WTC11 (cell line): ENCODE measurements at places on chromosomes 13 and 19.

DNA sequence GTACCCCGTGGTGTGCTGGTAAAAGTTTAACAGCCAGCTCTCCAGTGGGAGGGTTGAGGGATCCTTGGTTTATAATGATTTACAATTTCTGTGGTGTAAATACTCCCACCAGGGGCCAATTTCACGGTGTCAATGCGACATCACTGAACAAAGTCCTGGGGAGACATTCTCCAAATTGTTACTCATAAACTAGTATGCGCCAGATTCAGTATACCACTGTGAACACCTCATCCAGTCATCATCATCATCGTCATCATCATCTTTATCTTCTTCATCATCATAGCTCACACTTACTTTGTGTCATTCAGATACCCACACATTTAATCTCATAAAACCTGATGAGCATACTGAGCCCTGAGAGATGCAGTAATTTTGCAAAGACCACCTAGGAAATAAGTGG, 17.2 kb upstream of the TNFSF14 start:
- no peak for DNase-seq

- DNase-seq = peak; percentile 96
Observed at GRCh38 chr19:50266896-50267295, 62.3 kb downstream of the KCNC3 start.

DNA sequence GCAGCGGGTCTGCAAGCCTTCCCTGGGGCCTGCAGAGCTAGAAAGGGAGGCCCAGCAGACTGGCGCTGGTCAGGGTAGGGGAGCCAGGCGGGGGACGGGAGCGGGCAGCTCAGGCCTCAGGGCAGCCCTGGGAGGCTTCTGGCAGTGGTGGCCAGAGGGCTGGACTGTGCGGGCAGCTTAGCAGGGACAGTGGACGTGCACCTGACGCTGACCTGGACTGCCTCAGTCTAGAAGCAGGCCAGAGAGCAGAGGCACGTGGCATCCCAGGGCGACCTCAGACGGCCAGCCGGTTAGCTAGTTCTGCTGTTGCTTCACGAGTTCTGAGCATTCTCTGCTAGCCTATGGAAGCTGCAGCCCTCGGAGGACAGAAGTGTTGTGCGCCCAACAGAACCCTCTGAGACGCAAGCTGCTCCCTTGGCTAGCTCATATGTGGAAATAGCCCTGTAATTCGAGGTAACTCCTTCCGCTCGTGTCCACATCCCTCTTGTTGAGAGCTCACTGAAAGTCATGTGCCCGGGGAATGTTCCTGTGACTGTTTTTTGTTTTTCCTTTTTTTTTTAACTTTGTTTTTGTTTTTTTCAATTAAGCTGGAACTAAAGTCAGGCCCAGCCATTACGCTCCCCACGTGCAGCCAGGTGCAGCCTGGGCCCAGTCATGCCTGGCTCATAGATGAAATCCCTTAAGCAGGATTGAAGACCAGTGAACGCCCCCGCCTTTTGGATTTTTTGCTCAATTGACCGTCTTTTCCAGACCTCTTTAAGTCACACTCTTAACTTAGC, 1.9 kb upstream of the FAM174C start:
- no peak for DNase-seq

DNA sequence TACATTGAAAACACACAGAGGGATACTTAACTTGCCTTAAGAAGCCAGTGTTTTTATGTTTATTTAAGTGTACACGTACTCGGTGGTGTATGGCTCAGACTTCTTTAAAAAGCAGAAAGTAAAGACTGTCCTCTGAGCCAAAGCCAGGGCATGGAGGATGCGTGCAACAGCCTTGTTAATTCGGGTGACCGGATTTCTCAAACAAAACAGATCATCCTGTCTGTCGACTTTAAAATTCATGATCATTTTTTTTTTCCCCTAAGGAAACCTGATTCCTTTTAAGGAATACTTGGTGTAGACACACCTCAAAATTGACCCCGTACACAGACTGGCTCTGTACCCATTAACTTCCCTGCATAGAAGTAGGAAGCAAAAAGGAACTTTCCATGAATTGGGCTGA, 124.7 kb upstream of the RNF113B start:
- DNase-seq = no peak

GRCh38 chr19:45408830-45409556, 2.5 kb downstream of the POLR1G start:
- DNase-seq = no peak

DNA sequence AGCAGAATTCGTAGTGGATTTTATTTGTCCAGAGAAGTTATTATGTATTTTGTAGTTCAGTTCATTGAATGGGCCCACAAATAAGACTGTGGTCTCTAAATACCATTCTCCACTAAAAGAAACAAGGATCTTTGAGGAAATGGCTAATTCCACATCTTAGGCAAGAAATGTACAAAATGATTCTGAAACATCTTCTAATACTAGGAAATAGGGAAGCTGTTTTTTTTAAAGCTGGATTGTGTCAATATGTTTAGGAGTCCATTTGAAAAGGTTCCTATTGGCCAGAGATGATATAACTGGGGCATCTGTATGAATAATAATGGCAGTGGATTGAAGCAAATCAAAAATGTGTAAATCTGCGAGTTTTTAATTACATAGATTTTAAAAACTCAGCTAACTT, 88.5 kb upstream of the SIAH3 start:
- DNase-seq = no peak

- no peak for DNase-seq
Observed at GRCh38 chr19:7823686-7824301, 6.2 kb upstream of the EVI5L start.

GRCh38 chr19:18649371-18650020, 12.7 kb downstream of the KLHL26 start:
- DNase-seq = no peak

DNA sequence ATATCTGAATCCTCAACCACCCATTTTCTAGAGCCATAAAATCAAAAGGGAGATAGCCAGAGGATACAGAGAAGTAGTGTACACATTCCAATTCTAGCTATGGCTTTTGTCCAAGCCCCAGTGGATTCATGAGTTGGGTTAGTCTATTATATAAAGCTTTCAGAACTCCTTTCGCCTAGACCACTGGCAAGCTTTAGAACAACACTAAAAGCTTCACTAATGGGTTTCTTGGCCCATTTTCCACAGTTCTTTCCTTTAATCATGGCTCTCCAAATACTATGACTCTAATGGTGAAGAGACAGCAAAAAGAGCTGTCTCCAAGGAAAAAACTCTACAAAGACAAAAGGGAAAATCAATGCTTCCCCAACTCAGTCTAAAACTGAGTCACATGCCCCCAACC, 48.2 kb upstream of the SLITRK5 start:
- DNase-seq = no peak

GRCh38 chr19:55956431-55956830, 8.8 kb downstream of the NLRP8 start:
- no peak for DNase-seq

- DNase-seq = no peak
Observed at GRCh38 chr19:5139583-5140325, 170.8 kb downstream of the KDM4B start.

DNA sequence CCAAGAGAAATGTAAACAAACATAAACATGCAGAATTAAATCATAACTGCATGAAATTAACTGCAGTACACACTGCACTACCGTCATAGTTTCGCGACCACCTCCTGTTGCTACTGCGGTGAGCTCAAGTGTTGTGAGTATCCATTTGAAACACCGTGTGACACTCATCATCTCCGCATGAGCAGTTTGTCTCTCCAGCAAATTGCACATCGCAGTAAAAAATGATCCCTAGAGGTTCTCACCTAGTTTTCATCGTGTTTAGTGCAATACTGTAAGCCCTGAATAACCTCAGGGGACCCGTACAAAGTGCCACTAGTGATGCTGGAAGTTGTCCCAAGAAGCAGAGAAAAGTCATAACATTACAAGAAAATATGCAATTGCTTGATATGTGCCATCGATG, 147.7 kb downstream of the DPF1 start:
- no peak for DNase-seq

GRCh38 chr13:107079423-107080049, 511.6 kb upstream of the ARGLU1 start:
- DNase-seq = no peak

DNA sequence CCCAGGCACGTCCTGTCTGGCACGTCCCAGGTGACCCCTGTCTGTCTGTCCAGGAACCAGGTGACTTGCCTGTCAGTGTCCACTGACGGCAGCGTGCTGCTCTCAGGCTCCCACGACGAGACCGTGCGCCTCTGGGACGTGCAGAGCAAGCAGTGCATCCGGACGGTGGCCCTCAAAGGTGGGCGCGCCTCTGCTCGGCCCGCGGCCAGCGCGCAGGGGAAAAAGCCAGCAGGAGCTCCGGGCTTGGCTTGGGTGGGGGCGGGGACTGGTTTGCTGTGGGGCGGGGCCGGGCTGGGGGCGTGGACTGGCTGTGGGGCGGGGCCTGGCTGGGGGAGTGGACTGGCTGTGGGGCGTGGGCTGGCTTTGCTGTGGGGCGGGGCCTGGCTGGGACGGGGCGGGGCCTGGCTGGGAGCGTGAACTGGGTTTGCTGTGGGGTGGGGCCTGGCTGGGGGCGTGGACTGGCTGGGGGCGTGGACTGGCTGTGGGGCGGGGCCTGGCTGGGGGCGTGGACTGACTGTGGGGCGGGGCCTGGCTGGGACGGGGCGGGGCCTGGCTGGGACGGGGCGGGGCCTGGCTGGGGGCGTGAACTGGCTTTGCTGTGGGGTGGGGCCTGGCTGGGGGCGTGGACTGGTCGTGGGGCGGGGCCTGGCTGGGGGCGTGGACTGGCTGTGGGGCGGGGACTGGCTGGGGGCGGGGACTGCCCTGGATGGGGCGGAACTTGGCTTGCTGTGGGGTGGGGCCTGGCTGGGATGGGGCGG, 7.2 kb downstream of the WDR18 start:
- peak; percentile 91 for DNase-seq

DNA sequence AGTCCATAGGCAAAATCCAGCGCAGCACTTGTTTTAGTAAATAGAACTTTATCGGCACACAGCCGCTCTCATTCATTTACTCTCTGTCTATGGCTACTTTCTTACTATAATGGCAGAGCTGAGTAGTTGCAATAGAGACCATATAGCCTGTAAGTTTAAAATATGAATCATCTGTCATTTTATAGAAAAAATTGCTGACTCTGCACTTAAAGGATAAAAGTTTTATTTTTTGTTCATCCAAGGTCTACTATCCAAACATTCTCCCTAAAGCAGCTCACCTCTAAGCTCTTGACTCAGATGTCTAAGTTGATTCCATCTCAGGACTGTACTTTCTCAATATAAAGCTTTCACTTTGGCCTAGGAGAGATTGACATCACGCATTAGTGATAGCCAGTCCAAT, 825.7 kb downstream of the OLFM4 start:
- no peak for DNase-seq

- DNase-seq = no peak
Observed at GRCh38 chr19:29673451-29674371, 8.4 kb downstream of the PLEKHF1 start.

DNA sequence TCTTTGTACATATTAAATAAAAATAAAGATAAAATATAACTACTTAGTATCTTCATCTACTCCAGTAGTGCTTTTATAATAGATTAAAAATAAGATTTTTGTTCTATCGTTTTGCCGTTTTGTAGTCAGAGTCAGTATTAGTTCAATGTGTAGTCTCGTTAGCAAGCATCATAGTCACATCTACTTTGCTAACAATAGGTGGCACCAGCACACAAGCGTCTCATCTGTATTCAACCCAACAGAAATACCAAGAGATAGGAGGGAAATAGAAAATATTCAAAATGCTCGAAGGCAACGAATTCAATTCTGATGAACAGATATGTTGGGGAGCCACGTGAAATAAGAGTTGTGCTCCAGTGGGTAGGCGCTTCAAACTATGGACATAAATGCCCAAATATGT, 21.4 kb upstream of the MICU2 start:
- DNase-seq = no peak

- no peak for DNase-seq
Observed at GRCh38 chr13:89568276-89568675, 1779.2 kb upstream of the MIR17HG start.

DNA sequence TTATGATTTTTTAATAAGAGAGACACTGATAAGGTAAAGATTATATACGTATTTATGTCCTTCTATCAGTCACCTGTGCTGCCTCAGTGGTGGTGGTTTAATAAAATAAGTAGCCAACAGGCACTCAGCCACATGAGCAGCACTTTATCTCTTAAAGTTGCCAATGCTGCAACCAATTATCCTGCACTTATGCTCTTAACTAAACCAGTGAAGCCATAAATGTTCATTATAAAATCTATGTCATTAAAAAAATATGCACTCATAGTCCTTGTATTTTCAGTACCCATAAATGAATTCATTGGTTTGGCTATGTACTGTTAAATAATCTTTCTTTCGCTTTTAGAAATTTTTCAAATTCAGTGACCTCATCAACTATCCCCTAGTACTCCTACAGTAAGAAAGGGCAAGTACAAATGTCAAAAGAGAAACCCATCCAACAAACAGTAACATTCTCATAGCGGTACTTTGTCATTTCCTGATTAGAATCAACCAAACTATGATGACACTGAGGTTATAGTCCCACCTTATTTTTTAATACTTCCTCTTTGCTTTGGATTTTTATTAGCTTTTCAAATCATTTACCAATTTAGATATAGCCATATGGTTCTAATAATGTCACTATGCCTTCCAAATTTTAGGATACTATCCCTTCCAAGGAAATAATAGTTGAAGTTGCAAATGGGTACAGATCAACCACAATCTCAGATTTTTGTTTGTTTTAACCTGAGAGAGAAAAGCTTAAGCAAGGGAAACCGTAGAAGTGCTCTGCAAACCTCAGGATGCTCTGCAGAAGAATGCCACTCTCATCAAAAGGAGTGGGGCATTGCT, 190.9 kb downstream of the KLF12 start:
- DNase-seq = no peak

DNA sequence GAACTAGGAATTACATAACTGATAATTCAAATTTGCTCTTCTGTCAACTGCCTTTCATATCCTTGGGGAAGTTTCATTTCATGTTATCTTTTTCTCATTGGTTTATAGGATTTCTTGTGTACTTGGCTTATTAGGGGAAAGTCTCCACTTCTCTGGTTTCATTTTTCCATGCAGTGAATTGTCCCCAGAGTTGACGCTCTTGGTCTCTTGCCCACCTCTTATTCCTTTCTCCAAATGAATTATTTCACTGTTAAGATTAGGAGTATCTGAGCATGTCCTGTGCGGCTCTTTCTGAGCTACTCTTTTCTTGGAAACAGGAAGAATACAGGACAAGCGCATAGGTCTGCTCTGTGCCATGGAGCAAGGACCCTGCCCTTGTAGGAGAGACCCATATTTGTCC, 104.8 kb downstream of the POSTN start:
- no peak for DNase-seq

GRCh38 chr19:10724573-10725071, 6.7 kb downstream of the DNM2 start:
- no peak for DNase-seq
